ENCODE measurements at places on chromosomes 7 and 10.

DNA sequence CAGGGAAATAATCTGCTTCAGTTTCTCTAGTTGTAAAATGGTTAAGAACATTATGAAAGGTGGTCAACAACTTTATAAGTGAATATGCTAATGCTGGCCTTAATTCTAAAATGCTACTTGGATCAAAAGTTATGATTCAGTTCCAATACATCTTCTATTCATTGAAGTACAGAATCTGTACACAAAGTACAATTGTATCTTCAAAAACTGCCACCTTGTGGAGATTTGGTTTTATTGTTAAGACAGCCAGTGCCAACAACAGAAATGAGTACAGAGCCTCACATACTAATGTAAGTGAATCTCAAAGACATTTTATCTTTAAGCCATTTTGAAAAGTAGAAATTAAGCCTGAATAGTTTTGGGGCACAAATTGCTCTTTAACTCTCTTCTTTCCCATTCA is 194.0 kb downstream of the CFTR start:
- DNase-seq: no peak

GRCh38 chr7:42224391-42225003 is 12.5 kb downstream of the GLI3 start:
- DNase-seq: no peak

DNA sequence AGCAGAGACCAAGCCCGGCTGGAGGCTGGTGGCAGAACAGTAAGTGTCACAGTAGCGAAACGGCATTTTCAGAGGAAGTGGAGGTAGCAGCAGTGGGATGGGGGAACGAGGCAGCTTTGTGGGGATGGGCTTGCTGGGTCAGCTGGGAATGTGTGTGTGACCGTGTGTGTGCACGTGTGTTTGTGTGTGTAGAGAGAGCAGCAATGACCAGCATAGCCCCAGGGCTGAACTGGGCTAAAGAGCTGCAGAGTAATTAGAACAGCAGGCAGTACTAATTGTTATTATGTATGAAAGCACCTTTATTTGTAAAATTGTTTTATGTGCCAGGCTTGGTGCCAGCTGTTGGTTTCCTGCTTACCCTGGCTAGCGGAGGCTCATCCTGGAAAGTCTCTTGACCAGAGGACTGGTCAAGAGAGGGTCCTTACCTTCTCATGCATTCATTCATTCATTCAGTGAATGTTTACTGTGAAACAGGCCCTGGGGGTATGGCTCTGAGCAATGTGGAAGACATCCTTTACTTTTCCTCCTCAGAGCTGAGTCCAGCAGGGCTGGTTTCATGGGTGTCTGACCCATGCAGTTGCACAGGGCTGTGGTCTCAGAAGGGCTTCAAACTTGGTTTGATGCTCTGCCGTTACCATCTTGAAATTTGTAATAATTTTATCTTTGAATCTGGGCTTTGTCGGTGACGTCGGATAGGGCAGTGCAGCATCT is 184.6 kb downstream of the SEC23IP start:
- no peak for DNase-seq

DNA sequence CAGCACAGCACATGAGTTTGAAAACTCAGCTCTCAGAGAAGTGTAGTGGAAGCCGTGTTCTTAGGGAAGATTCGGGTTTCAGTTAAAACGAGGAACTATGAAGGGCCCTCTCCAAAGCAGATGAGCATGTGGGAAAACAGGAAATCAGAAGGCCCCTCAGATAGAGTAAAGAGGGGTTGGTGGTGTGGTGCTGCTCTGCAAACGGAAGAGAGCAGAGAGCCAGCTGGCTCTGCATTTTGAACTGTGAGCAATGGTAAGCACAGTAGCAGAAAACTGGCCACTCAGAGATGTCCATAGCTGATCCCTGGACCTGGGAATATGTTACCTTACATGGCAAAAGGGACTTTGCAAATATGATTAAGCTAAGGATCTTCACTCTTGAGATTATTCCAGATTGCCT is 27.9 kb upstream of the CUL1 start:
- DNase-seq: no peak

- no peak for DNase-seq
Observed at GRCh38 chr7:157690833-157691585, 354.2 kb downstream of the DNAJB6 start.

DNA sequence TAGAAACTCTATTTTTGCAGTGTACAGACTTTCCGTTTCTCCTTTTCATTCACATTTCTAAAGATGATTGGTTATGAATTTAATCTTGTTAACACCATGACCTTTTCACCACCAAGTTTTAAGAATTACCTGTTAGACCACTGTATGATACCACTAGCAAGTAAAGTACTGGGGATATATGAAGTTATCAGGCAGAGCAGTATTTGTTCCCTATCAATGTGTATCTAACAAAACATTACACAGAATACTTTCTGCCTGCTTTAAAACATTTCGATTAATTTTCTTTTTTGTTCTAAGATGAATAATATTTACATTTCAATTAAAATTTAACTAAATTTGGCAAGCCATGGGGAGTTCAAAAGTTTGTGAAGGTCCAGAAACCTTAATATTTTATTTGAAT is 49.9 kb upstream of the AHR start:
- no peak for DNase-seq

DNA sequence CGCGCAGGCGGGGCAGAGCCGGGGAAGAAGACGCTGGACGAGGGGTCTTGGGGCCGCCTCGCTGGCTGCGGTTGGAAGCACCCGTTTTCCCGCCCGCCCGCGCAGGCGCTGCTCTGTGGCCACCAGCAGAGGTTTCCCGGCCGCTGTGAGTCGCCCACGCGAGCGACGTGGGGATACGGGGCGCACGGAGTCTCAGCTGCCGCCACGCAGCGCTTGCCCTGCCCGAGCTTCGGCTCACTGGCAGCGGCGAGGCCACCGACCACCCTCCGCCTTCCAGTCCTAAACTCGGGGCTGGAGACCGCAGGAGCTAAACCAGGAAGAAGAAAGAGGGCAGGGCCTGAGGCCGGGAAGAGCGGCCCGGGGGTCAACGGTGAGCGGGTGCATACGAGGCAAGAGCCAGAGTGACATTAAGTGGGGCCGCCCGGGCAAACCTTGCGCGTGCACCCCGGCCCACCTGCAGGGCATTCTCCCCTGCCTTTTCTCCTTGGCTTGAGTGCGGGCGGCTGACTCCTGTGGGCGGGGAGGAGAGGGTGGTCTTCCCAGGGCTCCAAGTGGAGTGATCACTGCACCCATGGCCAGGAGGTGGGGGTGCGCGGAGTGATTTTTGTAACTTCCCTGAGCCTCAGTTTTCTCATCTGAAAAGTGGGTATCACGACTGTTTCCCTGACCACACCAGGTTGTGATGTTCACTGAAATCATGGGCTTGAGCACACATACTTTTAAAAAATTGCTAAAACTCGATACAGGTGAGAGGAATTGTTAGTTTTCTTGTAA is 7.1 kb upstream of the EMX2 start:
- DNase-seq: no peak

DNA sequence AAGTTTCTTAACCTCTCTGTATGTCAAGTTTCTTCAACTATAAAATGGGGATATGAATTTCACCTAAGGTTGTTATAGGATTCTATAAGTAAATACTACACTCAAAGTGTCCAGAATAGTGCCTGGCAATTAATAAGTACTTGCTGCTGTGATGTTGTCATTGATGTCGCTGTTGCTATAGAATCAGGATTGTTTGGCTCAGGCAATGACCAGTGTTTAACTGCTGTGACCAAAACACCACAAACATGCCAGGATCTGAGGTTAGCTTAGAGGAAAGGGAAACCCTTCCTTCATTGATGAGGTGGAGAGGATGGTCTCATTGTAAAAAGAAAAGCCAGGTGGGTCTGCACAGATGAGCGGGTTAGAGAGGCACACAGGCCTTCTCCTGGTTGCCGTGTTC is 223.1 kb upstream of the INHBA start:
- DNase-seq: no peak

DNA sequence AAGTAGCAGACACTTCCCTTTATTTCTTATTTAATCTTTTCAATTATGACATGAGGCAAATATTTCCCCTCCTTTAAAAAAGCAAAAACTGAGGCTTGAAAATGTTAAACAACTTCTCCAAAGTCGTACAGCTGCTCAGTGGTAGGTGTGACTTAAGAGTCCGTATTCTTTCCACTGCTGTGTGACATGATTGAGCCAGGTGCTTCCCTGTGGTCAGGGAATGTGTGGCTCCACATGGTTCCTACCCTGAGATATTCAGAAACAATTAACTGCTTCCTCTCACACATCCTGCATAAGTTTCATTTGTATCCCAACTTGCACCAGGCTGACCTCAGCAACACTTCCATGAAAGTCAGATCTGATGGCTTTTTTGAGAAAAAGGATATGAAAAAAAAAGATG is 13.6 kb downstream of the OPALIN start:
- no peak for DNase-seq

DNA sequence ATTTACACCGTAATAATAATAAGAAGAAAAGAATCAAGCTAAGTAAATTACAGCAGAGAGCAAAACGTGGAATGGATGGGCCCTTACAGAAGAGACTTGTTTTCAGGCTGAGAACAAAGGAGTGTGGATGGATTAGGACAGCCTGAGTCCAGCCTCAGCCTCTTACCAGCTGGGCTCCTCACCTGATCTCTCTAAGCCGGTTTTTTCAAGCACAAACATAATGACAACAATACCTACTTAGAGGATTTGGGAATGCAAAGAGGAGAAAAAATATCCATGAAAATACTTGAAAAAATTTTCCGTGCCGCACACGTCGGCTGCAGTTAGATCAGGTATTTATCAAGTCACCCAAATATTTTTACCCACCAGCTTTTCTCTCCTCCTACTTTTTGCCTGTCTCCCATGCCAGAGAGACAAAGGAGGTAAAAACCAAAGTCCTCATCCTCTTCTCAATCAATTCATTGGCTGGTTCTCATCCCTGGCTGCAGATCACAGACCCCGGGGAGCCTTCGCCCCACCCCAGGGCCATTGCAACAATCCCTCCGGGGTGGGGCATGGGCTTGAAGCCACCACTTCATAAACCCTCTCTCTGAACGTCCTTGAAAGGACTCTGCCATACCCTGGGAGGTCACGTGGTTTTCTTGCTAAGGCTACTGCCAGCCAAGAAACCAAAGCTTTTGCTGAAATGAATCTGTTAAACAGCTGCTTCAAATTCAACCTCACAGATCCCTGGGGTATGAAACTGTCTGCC is 29.7 kb upstream of the GTF2I start:
- DNase-seq: no peak
